Activated CD4-positive, CD25-positive, alpha-beta regulatory T cell treated with anti-CD3 and anti-CD28 coated beads, Interleukin-2, amount 50 U/mL, for 16 hours (primary cell): ENCODE measurements at places on chromosomes 3 and 15.

DNA sequence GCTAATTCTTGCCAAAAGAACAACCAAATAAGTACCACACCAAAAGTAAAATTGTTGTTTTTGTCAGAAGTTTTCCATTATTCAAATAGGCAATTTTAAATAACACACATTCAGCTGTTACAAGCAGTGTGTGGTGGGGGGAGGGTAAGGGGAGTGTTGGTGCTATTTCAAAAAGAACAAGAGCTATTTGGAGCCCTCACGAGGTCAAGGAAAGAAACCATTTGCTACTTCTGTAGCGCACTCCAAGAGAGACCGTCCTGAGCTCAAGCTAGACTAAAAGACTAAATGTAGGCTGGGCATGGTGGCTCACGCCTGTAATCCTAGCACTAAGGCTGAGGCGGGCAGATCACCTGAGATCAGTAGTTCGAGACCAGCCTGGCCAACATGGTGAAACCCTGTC, 21.2 kb upstream of the IGF2BP2 start:
- DNase-seq: no peak

- no peak for DNase-seq
Observed at GRCh38 chr3:109944836-109945235, 607.5 kb upstream of the DPPA4 start.

DNA sequence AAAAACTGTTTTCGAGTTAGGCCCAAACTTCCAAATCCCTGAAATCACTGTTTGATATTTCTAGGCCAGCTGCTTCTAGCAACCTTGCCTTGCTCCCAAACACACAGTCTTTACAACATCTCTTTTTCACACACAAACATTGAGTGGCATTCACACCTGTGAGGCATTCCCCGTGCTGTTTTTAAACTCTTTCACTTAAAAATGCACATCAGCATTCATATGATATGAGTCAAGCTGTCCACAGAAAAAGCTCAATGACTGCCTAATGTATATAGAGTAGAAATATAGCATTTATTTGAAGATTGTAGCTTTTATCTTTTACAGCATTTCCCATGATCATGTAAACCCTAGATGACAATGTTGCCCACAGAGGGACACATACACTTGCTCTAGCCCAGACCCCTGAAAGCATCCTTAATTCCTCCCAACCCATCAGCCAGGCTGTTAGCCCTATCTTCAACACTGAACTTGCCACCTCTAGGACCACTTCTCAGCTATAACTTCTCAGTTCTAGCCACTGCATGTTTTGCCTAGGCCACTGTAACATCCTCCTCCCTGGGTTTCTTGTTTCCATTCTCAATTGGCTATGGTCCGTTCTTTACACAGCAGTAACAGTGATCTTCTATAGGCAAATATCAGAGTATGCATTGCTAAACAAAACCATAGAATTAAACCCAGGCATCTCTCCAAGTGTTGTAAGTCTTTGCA, 782.6 kb downstream of the DIPK2A start:
- no peak for DNase-seq

DNA sequence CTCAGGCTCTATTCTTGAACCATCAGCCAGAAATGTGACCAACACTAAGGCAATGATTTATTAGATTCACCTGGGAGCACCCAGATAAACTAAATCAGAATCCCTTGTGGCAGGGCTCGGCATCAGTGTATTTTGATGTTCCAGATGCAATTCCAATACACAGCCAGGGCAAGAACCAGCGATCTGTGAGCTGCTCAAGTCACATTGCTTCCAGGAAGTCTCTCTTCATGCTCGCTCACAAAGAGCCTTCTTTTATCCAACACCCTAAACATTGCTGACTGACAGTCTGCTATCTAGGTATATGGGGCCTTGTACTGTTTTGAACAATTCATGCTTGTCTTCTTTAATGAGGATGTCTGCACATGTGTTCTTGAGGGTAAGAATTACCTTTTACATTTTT, 40.9 kb upstream of the GOLGA8J start:
- no peak for DNase-seq

- no peak for DNase-seq
Observed at GRCh38 chr3:89434621-89435380, 327.4 kb downstream of the EPHA3 start.

- no peak for DNase-seq
Observed at GRCh38 chr3:156543043-156543555, 11.8 kb downstream of the SSR3 start.

GRCh38 chr3:197746209-197746608, 3.5 kb upstream of the FYTTD1 start:
- DNase-seq: no peak

DNA sequence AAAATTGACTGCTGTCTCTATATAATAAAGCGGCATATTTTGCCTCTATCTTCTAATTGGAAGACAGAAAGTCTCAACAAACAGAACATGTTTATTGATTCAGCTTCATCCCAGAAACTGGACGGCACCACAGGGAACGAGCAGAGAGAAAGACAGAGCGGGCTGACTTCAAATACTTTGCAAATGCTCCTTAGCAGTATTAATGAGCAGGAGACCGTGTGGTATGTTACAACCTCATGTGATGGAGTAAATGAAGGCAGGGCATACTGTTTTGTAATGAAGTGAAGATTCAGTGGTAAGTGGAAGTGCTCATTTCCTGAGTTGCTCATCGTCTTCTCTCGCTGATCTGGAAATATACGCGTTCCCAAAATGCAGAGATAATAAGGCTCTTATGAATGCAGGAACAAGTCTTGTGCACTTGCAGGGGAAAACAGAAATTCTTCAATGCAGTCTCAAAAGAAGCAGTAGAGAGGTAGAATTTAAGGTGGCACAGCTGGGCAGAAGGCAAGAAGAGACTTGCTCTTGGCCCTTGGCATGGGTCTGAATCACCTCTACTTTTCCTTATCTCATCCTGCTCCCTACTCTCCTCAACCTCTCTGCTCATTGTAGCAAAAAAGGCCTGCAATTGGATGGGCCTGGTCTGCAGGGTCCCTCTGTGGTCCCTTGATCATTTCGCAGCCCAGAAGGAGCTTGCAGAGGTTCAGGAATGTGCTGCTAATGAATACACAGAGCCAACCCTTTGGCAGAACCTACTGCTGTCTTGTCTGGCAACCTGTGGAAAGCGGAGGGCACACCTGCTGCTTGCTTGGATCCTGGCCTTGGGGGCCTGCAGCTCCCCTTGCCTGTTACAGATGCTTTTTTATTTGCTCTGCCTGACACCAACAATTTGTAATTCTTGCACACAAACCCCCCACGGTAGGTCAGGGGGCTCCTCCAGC, 604.9 kb upstream of the CFAP20DC start:
- no peak for DNase-seq

DNA sequence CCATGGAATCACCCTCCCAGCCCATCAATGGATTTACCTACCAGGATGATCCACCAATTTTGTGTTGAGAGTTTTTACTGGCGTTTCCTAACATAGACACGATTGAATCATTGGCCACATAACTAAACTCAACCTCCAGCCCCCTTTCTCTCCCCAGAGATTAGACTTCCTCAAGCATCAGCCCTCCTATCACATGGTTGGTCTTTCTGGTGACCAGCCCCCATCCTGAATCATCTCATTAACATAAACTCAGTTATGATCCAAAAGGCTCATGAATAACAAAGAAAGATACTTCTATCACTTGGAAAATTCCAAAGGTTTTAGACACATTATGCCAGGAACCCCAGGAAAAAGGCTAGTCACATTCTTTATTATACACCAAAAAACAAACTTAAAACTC, 21.2 kb downstream of the PRKAR2A start:
- no peak for DNase-seq

- DNase-seq: no peak
Observed at GRCh38 chr3:33007776-33008175, 56.3 kb downstream of the CCR4 start.

DNA sequence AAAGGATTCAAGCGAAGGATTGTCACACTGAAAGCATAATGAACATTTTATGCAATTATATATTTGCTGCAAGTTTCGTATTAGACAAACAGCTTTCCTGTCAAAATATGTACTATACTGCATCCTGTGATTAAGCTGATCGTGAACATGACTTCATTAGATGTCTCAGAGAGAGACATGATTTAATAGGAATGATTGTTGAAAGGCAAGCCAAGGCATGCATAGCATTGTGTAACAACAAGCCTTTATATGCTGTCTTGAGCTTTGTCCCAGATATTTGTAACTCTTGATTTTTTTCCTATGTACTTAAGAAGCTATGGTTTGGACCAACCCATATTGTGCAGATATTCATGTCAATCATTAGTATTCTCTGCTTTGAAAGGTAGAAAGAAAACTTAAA, 309.1 kb downstream of the KCNH8 start:
- no peak for DNase-seq

GRCh38 chr3:166186003-166186402, 348.8 kb upstream of the BCHE start:
- no peak for DNase-seq

GRCh38 chr15:48336940-48337339, 5.7 kb downstream of the DUT start:
- DNase-seq: no peak

- DNase-seq: no peak
Observed at GRCh38 chr15:25415217-25415616, 23.6 kb downstream of the UBE3A start.

DNA sequence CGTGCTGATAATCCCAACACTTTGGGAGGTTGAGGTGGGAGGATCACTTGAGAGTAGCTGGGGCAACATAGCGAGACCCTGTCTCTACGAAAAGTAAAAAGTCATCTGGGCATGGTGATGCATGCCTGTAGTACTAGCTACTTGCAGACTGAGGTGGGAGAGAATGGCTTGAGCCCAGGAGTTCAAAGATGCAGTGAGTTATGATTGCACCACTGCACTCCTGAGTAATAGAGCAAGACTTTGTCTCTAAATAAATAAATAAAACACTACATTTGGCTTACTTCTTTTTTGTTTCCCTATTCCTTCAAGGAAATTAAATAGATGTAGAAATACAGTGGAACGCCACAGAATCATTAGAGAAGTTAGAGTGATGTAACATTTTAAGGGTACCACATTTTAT, 20.1 kb upstream of the LDHAL6B start:
- DNase-seq: no peak

- DNase-seq: no peak
Observed at GRCh38 chr3:153910387-153910786, 210.8 kb upstream of the ARHGEF26 start.

DNA sequence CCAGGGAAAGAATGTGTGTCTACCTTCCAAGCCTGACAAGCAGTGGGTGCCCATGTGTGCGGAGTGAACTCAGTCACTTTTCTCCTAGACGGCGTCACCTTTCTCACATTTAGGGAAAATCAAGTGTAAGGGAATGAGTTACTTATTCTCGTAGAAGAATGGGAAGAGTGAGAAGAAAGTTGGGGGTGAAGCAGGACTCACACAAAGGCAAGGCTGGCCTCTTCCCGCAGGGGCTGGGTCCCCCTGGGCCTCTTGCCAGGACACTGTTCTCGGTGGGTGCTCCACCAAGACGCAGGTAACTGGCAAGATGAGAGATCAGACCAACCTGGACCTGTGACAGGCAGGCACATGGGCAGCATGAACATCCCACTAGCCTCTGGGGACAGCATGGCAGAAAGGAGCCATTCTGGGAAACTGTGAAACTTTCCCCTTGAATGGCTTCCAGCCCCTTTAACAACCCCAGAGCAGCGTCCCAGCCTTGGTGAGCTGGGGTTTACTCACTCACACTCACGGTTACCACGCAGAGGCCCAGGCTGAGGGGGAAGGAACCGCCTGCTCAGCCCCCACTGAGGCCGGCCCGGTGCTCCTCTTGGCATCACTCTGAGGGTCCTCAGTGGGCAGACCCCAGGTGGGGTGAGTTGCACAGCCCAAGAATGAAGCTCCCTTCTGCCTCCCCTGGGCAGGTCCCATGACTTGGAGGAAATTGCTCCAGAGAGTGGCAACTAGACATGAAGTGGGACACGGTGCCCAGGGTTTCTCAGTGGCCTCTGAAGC, 15.0 kb upstream of the SRP14 start:
- DNase-seq: no peak

DNA sequence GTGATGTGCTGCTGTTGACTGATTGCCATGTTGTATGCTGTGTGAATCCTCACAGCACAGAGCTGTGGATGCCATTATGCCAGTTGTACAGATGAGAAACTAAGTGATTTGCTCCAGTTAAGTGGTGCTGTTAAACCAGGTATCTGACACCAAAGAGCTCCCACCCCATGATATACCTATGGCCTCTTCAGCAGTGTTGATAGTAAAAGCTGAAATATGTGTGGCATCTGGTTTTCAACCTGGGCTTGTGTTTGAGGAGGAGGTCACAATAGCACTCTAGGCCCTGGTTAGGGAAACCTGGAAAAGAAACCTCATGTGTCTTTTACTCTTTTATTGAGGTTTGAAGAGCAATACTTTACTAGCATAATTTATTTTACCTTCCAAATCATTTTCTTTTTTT, 21.4 kb downstream of the RAD54L2 start:
- no peak for DNase-seq

DNA sequence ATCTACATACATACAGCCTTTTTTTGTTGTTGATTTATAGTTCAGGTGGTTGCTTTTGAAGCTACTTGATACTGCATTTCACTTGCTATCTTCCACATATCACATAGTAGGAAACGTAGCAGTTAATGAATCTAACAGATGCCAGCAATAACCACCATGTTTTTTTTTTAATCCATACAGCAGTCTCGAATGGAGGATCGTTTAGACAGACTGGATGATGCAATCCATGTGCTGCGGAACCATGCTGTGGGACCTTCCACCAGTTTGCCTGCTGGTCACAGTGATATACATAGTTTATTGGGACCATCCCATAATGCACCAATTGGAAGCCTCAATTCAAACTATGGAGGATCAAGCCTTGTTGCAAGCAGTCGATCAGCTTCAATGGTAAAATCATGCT, 123.2 kb upstream of the CGNL1 start:
- no peak for DNase-seq

GRCh38 chr15:68369931-68370767, 61.8 kb downstream of the ITGA11 start:
- DNase-seq: no peak

- DNase-seq: no peak
Observed at GRCh38 chr3:63202529-63202928, 75.6 kb upstream of the SYNPR start.

- no peak for DNase-seq
Observed at GRCh38 chr3:39515681-39516441, 48.4 kb downstream of the MOBP start.

GRCh38 chr3:105497386-105497785, 130.7 kb downstream of the ALCAM start:
- no peak for DNase-seq

- no peak for DNase-seq
Observed at GRCh38 chr15:93278783-93279182, 189.8 kb upstream of the RGMA start.
